ENCODE measurements at places on chromosomes 5 and 9.

- peak; percentile 58 for ATAC-seq
Observed at GRCh38 chr5:142925795-142926194, 155.6 kb downstream of the ARHGAP26 start.

DNA sequence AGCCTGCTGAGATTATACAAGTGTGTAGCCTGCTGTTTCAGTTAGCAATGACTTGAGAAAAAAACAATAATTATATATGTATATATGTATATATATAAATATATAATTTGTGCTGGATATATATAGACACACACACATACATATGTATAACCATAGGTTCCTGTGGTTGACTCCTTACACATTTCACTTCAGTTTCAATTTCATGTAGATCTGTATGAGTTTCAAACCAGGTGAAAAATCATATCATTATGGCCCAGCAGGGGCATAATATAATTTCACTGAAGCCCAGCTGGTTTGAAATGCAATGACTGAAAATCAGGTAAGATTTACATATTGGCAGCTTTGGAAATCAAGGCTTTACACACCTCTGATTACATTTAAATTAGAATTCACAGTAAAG is 690.4 kb upstream of the CDH18 start:
- ATAC-seq = no peak

- no peak for ATAC-seq
Observed at GRCh38 chr5:33073881-33074327, 362.8 kb downstream of the NPR3 start.

- ATAC-seq = no peak
Observed at GRCh38 chr9:92098638-92099037, 16.6 kb downstream of the SPTLC1 start.

GRCh38 chr9:3330792-3331420 is 194.9 kb downstream of the RFX3 start:
- ATAC-seq = no peak

GRCh38 chr9:89956907-89957306 is 352.1 kb downstream of the GADD45G start:
- no peak for ATAC-seq

- ATAC-seq = no peak
Observed at GRCh38 chr9:130468566-130468965, 23.8 kb downstream of the ASS1 start.

Data from esophagus mucosa (tissue), 1 donor.